ENCODE measurements at places on chromosomes 1 and 21.

GRCh38 chr1:38046333-38046883 lies at the start of gene POU3F1:
POU3F1 (minus strand) TSS chr1:38046793; CDS start chr1:38046743, 50 bp downstream.
- DNase-seq = no peak

GRCh38 chr1:235293322-235293942 lies 34.5 kb downstream of the ARID4B start:
- no peak for DNase-seq

GRCh38 chr1:20367116-20367585 lies 76.5 kb downstream of the VWA5B1 start:
- DNase-seq = peak; percentile 82

- DNase-seq = no peak
Observed at GRCh38 chr1:208438112-208438699, 194.0 kb upstream of the PLXNA2 start.

- DNase-seq = no peak
Observed at GRCh38 chr1:225942574-225942973, 1.6 kb upstream of the LEFTY2 start.

- DNase-seq = peak; percentile 96
Observed at GRCh38 chr1:37471345-37472231, 2.8 kb upstream of the ZC3H12A start.

DNA sequence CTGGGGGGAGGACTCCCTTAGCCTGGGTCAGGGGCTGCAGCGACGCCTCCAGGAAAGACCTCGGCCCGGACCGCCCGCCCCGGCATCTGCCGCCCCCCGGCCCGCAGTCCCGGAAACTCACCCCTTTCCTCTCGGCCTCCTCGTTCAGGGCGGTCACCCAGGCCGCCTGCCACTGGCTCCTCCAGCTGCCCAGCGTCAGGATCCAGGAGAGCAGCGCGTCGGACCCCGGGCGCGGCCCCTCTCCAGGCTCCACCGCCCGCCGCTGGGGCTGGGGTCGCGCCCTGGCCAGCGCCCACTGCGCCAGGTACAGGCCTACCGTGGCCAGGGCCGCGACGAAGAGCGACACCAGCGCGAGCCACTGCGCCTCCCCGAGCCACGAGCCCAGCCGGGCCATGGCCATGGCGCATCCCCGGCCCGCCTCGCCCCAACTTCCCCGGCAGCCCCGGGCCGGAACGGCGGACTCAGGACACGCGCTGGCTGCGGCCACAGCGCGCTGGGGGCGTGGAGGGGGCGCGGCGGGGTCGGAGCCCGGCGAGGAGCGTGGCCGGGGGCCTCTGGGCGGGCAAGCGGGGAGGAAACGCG lies 478 bp downstream of the C2CD2 start:
- no peak for DNase-seq

- no peak for DNase-seq
Observed at GRCh38 chr1:186871784-186872183, 43.0 kb downstream of the PLA2G4A start.

GRCh38 chr1:170755795-170756194 lies 91.9 kb downstream of the PRRX1 start:
- DNase-seq = no peak

- peak; percentile 59 for DNase-seq
Observed at GRCh38 chr1:212557739-212558692, 50.5 kb upstream of the ATF3 start.

GRCh38 chr1:91716339-91716738 lies 169.6 kb downstream of the TGFBR3 start:
- no peak for DNase-seq

DNA sequence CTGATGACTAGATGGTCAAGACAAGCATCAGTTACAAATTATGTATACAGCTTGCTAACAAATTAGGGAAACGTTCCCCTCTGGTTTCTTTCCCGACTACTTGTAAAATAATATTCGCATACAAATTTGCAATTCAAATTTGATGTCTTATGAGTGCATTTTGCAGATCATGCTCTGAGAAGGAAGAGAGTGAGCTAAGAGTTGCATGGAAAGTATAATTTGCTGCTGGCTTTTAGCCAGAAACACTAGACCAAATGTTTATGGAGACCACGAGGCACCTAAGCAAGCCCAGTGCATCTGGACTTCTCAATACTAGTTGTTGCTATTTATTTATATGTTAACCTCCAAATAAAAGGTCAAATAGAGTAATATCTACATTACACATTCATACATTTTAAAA lies 216.0 kb downstream of the SMYD3 start:
- DNase-seq = no peak

GRCh38 chr1:47434051-47434842 lies 3.6 kb upstream of the FOXD2 start:
- DNase-seq = no peak

DNA sequence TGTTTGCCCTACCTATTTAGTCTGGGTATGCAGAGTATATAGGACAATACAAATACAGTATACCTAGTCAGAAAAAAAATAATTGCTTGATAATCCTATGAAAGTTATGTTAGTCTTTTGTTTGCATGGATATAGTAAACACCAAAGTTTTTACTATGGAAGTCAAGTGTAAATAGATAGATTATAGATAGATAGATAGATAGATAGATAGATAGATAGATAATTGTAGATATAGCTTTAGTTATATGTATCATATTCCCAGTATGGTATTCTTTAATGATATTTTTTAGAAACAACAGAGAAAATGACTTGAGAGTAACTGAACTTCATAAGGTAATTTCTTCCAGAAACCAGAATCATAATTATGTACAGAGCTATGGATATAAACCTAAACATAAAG lies 158.2 kb downstream of the NCAM2 start:
- DNase-seq = no peak

DNA sequence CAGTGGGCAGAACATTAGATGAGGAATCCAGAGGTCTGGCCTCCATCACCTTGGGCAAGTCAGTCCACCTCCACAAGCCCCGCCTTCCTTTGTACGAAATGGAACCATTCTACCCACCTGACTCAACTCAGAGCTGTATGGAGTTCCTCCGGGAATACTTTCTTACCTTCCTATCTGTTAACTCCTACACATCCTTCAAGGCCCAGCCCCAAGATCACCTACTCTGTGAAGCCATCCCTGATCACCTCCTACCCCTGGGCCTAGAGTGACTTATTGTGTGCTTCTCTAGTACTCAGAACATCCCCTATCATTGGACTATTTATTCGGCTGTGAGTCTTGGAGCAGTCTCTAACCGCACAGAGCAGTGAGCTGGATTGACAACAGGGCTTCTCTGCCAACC lies 66.7 kb downstream of the GLIS1 start:
- DNase-seq = no peak

DNA sequence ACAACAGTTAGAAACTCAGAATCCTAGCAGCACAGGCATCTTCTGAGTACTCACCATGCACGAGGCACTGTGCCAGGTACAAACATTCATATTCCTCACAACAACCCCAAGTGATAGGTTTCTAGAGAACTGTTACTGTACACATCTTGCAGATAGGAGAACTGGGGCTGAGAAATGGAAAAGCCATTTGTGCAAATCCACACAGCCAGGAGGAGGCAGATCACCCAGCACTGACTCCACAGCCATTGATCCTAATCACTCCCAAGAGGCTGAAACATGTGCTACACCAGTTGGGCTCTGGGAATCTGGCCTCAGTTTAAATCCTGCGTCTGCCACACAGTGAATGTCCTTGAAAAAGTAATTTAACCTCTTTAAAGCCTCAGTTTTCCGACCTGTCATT lies 151.0 kb downstream of the ST6GALNAC5 start:
- DNase-seq = no peak
